GOT3 (cell line): ENCODE measurements at places on chromosomes 5 and 9.

DNA sequence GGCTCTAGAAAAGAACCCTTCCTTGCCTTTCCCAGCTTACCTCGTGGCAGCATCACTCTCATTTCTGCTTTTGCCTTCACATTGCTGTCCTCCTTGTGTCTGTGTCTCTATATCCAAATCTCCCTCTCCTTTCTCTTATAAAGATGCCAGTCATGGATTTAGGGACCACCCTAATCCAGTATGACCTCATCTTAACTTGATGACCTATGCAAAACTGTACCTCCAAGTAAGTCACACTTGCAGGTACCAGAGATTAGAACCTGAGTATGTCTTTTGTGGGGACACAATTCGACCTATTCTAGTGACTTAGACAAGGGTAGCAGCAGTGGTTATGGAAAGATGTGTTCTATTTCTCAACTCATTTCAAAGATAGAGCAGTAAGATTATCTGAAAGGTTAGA, 160.1 kb downstream of the HMHB1 start:
- no peak for DNase-seq

DNA sequence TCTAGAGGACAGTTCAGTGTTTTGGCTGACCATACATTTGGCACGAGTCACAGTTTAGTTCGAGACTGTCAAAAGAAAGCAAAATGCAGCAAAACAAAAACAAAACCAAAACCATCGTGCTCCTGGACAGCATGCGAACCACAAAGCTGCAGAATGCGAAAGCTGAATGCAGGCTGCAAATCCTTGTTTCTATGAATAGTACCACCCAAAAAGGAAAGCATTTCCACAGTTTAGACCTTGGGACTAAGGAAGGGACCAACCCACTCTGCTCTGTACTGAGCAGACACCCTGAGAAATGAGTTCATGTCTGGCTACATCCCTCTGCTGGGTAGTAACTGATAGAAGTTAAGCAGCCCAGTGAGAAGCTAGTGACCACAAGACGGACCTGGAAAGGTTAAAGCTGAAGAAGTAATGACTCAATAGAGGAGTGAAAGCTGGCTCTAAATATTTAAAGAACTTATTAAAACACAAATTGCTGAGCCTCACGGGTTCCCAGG, 3.9 kb downstream of the GCNT4 start:
- no peak for DNase-seq

DNA sequence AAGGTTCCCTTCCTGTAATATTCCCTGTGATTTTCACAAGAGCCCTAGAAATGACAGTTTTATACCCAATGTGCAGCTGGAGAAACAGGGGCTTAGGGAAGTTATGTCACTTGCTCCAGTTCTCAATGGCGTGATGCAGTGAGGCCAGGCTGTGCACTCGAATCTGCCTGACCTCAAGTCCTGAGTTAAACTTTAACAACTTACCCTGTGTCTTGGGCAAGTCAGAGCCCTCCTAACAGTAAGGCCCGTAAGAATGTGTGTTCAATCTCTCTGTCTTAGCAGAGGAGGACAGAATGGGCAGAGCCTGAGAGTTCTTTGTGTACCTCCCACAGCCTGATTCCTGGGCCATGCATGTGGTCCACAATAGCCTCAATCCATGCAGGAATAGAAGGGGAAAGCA, 181.1 kb downstream of the TRIM32 start:
- DNase-seq: no peak

DNA sequence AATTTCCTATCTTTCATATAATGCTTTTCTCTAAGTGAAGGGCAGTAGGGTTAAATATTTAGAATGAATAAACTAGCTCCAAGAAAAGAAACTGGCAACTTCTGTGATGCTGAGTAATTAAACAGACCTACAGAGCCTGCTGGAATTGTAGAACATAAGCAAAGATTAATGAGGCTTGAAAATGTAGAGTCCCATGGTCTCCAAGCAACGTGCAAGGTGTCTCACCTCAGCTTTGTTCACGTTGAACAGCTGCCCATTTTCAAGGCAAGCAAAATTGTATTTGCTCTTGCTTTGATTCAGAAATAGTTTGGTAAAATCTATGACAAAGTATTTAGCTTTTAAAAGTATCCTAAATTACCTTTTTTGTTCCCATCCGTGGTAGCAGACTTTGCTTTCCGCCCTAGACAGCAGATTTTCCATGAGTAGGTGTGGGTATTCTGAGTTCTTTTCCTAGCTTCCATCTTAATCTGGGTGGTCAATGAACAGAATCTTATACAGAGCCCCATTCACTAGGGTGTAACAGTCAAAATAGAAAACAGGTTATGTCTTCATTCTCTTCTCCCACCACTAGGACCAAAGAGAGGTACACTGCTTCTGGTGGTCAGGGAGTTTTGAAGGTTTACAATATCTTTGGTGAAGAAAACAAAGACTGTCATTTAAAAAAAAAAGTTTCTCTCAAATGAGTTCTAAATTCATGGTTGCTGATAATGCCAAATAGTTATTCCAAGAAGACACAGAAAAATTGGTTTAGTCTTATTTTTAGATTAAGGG, 52.1 kb upstream of the TYRP1 start:
- DNase-seq: no peak

DNA sequence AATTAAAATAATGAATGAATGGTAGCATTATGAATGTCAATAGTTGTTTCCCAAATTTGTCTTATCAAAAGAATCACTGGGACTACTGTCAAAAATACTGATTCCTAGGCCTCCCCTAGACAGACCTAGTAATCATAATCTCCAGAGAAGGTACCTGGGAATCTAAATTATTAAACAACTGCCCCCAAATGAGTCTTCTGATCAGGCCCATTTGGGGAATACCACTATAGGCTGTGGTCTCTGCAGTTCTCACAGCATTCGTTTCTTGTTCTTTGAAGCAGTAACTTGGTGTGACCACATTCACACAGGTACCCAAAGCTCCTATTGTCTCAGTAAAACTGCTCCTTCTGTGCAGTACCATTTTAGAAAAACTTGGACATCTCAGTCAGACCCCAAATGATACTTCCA, 230.9 kb downstream of the PIK3R1 start:
- DNase-seq: no peak

- no peak for DNase-seq
Observed at GRCh38 chr9:68536876-68537615, 3.6 kb downstream of the TMEM252 start.

DNA sequence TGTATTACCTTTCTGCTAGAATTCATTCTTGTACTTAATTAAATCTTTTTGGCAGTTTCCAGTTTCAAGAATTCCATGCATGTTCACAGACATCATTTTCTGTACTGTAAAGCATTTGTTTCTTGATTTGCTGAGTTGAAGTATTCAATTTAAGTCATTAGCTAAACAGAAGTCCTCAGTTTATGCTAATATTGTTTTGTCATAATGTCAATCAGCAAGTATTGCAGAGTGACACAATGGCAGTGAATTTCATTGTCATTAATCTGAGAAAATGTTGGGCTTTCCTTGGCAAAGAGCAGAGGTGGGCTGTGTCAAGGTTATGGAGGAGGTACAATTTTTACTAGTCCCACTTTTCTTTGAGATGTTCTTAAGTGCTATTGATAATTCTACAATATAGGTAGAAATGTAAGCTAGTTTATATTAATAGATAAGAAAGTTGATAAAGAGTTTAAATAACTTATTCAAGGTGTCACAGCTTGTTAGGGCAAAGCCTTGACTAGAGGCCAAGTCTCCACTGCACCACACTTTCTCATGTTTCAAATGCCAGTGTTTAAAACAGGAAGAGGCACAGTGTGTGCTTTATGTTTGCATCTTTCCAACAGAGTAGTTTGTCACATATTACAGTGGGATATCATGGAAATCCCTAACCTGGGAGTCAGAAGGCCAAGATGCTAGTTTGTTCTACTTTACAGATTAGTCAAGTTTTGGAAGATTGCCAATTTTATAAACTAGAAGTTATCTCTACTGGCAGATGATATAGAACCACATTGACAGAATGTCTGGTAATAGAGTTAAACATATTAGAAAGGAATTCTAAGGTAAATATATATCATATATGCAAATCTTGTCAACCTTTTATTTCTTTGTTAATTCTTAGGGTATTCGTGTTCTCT, 56.3 kb downstream of the SLF1 start:
- DNase-seq: no peak
